ENCODE measurements at places on chromosomes 2 and 18.

GRCh38 chr2:33184041-33184440 lies 237.3 kb downstream of the LTBP1 start:
- DNase-seq = no peak

- no peak for DNase-seq
Measured at GRCh38 chr2:95232232-95232631, 24.9 kb downstream of the ZNF892 start.

- no peak for DNase-seq
Measured at GRCh38 chr18:52715421-52715820, 375.4 kb downstream of the DCC start.

GRCh38 chr18:79766308-79766707 lies 31.4 kb upstream of the KCNG2 start:
- DNase-seq = no peak

- no peak for DNase-seq
Measured at GRCh38 chr2:150480971-150481830, 6.3 kb downstream of the RND3 start.

GRCh38 chr2:175330195-175330594 lies 148.7 kb upstream of the ATP5MC3 start:
- no peak for DNase-seq

- no peak for DNase-seq
Measured at GRCh38 chr2:170461889-170462288, 253.2 kb upstream of the SP5 start.

DNA sequence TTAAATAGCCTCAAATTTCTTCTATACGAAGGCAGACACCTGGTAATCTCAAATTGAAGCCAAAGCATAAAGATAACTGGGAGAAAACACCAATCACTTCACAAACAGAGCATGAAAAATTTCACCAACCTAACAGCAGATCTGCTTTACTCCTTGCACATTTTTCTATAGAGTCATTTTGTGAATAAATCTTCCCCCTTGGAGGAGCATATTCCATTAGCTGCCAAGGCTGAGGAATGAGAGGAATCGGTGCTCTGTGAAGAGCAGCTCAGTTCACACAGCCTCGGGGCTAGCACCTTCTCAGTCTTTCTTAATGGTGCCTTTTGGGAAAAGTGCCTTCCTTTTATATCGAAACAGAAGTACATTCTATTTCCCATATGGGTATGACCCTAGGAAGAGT lies 1313.7 kb upstream of the NRXN1 start:
- no peak for DNase-seq

- no peak for DNase-seq
Measured at GRCh38 chr2:226656367-226656766, 143.3 kb downstream of the IRS1 start.

DNA sequence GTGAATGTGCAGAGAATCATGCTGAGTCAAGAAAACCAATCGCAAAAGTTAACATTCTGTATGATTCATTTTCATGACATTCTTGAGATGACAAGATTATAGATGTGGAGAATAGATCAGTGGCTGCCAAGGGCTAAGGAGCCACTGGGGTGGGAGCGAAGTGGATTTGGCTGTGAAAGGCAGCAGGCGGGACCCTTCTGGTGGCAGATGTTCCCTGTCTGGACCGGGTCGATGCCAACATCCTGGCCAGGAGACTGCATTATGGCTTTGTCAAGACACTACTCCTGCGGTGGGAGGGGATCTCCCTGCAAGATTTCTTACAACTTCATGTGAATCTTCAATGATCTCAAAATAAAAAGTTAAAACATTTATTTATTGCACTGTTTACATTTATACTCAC lies 427.9 kb downstream of the GALR1 start:
- DNase-seq = no peak

- peak; percentile 60 for DNase-seq
Measured at GRCh38 chr2:43142921-43143438, 83.4 kb downstream of the ZFP36L2 start.

DNA sequence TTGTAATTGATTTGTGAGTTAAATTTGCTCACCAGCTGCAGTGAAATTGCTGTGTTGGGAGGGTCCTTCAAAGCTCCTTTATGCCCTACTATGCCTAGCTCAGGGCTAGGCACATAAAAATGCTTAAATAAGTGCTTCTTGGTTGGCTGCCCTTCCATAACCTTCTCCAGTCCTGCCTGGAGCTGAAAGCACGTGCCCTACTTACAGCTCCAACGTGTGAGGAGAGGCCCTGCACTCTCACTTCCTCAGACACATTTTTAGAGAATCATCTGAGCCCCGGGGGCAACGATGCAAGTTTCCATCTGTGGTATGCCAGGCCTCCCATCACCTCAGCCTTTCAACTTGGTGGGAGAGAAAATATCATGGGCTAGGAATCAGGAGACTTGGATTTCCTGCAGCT lies 202.7 kb downstream of the BCL11A start:
- peak; percentile 40 for DNase-seq

- no peak for DNase-seq
Measured at GRCh38 chr2:12870692-12871091, 154.0 kb downstream of the TRIB2 start.

DNA sequence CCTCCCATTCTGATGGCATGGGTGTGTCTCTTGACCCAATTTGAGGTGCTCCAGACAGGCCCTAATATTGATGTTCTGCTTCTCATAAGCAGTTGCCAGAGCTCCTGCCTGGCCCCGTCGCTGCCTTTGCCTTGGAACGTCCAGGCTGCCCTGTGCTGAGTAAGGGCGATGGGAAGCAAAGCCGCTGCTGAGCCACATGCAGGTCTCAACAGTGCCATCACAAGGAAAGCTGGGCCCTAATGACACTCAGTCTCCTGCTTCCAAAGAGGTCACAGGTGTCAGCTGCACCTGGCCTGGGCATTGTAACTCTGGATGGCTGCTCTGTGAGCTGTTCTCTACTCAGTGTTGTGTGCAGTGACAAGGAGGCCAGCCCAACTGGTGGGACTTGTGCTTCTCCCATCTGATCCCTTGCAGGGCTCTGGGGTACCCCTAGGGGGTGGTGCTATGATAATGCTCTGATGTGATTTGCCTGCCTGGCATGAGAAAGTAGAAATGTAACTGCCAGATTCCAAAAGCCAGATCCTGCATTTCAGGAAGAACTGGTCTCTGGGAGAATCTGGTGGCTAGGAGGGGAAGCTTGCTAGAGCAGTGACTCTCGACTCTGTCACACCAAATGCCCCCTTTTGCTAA lies 8.7 kb downstream of the TTC39C start:
- no peak for DNase-seq

DNA sequence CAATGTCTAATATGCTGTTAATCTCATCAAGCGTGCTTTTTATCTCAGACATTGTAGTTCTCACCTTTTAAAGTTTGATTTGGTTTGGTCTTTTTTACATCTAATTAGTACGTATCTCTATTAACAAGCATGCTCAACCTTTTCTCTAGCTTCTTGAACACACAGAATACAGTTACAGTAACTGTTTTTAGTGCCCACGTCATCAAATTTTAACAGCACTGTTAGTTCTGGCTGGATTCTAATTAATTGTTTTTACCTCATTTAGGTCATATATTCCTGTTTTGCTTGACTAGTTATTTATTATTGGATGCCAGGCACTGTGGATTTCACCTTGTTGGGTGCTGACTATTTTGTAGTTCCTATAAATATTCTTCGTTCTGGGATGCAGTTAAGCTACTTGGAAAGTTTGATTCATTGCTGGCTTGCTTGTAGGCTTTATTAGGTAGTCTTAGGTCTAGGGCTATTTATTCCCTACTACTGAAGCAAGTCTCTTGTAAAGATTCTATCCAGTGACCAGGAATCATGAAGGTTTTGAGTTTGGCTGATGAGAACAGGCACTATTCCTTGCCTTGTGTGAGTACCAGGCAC lies 263.0 kb downstream of the ETAA1 start:
- DNase-seq = no peak

DNA sequence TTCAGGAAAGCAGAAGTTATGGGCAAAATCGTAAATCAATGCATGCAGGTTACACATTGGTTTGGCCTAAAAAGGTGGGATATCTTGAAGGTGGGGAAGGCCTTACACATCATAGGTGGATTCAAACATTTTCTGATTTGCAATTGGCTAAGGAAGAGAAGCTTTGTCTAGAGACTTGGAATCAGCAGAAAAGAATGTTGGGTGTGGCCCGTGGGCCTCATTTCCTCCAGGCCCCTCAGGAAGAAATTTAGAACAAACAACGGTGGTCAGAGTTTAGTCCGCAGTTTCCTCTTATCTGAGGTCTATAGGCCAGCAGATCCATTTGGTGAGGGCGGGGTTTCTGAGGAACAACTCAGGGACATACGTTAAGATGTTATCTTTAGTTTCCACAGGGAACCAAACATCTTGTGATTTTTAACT lies 50.9 kb upstream of the AFF3 start:
- DNase-seq = no peak

DNA sequence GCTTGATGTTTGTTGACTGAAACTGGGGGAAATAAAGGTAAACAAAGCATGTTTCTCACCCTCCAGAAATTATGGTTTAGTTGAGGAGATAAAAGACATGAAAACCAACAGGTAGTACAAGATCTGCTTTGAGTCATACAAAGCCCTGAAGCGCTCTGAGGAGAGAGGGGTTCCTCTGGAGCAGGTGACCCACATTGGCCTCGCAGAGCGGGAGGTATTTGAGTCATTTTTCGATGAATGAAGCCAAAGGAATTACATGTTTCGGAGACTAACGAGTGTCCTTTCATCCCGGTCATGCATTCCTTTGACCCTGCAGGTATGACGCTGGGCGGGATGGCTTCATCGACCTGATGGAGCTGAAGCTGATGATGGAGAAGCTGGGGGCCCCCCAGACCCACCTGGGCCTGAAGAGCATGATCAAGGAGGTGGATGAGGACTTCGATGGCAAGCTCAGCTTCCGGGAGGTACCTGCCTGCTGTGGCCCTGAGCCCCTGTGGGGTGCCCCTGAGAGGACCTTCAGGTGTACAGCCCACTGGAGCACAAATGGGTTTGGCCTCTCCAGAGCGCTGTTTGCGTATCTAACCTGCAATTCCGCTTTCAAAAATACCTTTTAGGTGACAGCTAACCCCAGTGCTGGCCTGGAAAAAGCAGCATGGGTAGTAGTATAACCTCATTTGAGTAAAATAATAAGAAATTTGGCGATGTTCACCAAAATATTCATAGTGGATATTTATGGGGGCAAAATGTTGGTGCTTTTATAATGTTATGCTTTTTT lies 29.3 kb downstream of the EFHD1 start:
- DNase-seq = no peak

DNA sequence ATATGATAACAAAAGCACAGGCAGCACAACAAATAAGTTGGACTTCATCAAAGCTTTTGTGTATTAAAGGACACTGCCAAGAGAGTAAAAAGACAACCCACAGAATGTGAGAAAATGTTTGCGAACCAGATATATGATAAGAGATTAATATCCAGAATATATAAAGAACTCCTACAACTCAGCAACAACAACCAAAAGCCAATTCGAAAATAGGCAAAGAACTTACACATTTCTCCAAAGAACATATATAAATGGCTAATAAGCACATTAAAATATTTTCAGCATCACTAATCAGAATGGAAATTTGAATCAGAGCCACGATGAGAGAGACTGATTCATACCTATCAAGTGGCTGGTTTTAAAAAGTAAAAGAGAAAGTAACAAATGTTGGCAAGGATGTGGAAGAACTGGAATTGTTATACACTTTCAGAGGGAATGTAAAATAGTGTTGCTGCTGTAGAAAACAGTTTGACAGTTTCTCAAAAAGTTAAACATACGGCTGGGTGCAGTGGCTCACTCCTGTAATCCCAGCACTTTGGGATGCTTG lies 25.2 kb downstream of the EPB41L5 start:
- no peak for DNase-seq

DNA sequence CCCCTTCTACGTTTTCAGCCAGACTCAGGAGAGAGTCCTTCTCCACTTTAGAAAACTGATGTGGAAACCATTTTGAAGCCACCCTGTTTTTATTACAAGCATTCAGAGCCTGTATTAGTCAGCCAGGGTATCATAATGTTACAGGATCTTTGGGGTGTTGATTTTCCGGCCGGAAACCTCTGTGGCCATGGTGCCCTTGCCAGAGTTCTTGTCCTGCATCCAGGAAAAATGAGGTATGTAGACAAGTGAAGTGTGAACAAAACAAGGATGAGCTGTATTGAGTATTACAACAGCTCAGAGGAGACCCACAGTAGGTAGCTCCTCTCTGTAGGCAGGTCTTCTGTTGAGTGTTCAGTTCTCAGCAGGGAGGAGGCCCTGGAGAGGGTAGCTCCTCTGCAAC lies 241.0 kb upstream of the COPS8 start:
- no peak for DNase-seq

DNA sequence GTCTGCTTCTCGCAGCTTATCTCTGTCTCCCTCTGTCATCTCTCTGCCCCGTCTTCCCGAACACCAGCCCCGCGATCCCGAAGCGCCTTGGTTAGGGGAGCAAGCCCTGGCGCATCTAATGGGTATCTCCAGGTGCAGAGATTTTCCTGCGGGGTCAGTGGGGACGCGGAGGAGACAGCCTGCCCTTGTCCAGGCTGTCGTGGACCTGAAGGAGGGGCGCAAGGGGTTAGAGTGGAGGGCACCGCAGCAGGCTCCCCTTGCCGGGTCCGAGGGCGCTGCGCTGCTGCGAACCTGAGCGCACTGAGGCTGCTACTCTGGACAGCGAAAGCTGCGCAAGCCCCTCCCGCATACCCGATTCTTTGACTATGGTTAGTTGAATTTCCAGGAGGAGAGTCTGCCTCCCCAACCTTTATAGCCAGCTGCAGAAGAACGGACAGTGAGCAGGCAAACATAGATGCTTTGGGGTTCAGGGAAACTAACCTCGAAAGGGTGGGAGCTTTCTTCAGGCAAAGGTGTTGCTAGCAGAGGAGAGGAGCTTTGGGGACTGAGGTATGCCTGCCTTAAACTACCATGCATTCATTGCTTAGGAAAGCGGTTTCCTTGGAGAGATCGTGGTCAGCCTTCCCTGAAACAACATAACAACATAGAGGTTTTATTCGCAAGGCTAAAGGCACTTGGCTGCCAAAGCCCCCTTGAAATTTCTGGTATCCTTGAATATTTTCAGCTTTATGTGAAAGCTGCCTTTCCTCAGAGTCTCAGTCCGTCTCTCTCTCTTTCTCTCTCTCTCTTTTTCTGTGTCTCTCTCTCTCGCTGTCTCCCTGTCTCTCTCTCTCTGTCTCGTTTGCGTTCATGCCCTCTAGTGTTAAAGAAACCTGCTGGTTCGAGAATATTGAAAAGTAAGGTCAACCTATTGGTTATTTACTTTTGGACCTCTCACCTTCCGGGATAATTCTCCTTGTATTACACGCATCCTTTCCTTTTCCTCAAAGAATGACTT lies 1.6 kb downstream of the GALNT13 start:
- DNase-seq = no peak

- no peak for DNase-seq
Measured at GRCh38 chr18:9140381-9140780, 3.8 kb downstream of the ANKRD12 start.

- DNase-seq = peak; percentile 49
Measured at GRCh38 chr2:219247678-219248642, 2.7 kb downstream of the STK16 start.

- no peak for DNase-seq
Measured at GRCh38 chr2:54957321-54957999, 92.8 kb downstream of the RTN4 start.

GRCh38 chr2:237482485-237482884 lies 4.6 kb upstream of the MLPH start:
- DNase-seq = no peak

Measured in CD4-positive, alpha-beta T cell treated with Interferon alpha-2 for 1 hour (primary cell).